ENCODE measurements at places on chromosomes 16 and 17.

DNA sequence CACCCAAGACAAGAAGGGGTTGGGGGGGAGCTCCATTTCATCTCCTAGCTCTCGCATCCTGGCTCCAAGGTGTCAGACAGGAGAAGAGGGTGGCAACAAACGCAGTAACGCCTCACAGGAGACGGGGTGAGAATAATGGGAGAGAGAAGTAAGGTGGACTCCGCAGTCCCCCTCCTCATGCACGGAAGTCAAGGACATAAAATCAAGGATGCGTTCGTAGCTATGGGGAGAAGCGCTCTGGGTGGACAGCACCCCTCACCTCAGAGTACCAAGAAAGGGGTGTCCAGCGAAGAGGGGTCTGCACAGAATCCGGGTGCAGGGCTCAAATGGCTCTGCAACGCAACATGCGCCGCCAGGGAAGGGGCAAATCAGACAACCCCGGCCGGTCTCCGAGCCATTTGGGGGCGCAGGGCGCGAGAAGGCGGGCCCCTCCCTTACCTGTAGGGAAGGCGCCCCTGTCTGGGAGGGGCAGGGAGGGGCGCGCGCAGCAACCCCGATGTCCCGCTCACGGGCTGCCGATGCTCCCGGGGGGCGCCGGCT is 555 bp downstream of the HDAC5 start:
- DNase-seq = no peak

GRCh38 chr17:72445055-72445991 is 324.5 kb downstream of the SOX9 start:
- DNase-seq = no peak

GRCh38 chr17:50918933-50919296 is 52.8 kb upstream of the TOB1 start:
- no peak for DNase-seq

DNA sequence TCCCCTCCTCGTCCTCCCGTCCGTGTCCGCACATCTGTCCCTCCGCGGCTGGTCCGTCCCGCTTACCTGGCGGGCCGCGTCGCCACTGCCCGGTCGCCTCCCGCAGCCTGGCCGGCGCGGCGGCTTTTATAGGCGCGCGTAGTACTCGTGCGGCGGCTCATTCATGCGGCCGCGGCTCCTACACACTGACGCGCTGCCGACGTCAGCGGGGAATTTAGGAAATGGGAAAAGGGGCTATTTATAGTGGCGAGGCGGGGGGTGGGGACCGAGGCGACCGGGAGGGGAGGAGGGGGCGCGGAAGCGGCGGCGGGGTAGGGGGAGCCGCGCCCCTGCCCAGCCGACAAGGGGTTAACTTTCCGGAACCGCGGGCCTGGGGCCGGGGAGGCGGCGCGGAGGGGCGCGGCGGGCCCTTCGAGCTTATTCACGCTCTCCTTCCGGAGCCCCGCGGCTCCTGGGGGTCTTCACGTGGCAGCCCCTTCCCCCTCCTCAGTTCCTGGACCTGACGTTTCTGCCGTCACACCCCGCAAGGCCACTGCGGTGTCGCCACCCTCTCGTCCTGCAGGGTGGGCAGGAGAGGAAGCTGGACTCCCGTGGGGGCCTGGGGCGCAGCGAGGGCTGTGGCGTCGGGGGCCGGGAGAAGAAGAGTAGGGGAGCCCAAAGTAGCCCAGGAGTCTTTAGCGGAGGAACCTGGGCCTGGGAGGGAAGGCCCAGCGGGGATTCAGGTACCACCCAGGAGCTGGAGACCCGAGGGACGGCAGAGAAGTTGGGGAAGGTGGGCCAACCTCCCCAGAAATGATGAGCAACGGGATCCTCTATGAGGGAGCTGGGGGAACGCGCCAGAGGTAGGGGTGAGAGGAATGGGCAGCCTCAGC is 3.6 kb upstream of the HIC1 start:
- no peak for DNase-seq

DNA sequence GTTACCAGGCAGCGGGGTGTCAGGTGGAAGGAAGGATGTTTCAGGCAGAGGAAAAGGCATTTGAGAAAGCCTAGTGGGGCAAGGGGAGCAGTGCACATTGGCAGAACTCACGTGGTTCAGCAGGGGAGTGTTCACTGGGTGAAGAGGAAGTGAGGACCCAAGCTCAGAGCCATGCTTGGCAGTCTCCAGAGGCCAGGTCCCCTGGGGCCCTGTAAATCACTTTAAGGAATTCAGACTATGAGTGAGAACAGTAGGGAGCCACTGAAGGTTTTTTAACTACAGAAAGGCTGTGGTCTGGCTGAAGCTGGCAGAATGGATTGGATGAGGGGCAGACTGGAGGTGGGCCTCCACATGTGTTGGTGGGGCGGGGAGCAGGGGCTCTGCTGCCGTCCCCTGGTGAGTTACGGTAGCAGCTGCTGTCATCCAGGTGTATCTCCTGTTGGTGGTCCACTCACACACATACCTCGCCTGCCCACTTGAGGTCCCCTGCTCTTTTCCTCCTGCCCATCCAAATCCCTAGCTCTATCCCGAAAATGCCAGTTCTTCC is 5.1 kb downstream of the CLEC16A start:
- no peak for DNase-seq

- no peak for DNase-seq
Measured at GRCh38 chr17:55172612-55173011, 92.1 kb upstream of the HLF start.

DNA sequence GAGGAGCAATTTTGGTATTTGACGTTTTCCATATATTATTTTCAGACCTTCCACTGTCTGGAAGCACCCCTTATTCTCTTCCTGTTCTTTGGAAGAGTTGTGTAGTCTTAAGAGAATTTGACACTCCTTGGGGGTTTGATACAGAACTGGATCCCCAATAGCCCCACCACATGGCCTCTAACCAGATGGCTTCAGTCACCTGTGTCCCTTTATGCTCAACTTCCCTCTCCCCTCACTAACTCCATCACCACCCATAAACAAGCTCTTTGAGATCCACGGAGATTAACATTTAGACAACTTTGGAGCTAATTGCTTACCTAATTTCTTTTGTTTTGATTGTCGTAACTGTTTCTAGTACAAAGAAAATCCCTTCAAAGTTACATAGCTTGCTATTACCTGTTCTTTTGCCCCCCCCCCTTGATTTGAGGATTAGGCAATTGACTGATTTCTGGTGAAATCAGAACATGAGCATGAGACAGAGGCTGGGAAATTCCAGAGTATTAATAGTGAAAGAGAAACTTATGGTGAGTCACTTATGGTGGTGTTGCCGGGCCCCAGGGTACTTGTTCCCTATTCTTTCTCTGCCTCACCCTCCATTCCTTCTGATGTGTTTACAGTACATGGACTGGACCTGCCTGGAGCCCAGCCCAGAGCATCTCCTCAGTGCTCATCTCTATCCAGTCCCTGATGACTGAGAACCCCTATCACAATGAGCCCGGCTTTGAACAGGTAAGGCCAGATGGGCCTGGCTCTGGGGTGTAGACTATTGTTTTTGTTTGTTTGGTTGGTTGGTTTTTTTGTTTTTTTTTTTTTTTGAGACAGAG is 7.5 kb downstream of the UBE2Z start:
- peak; percentile 22 for DNase-seq

DNA sequence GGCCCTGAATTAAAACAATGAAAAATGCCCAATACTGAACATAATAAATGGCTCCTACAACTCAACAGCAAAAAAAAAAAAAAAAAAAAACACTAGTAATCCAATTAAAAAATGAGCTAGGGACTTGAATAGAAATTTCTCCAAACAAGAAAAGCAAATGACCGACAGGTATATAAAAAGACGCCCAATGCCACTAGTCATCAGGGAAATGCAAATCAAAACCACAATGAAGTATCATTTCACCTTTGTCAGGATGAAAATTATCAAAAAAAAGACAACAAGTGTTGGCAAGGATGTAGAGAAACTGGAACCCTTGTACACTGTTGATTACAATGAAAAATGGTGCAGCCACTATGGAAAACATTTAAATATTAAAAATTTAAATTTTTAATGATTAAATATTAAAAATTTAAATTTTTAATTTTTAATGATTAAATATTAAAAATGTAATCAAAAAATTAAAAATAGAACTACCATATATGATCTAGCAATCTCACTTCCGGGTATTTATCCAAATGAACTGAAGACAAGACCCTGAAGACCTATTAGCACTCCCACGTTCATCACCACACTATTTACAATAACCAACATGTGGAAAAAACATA is 28.1 kb downstream of the BBS2 start:
- DNase-seq = no peak

DNA sequence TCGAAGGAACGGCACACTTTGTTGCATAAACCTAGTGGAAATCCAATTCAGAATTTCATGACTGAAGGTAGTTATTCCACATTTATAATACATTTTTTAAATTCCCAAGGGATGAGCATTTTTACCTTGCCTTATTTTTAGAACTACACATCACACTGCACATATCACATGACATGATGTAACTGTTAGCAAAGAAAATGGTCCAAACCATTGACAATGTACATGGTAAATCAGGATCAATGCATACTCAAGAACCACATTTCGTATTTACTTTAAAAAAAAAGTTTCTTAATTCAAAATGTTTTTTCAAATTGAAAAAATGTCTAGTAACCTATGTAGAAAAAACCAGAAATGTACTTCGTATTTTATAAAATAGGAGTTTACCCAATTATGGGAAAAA is 2.5 kb downstream of the KANSL1 start:
- no peak for DNase-seq

- no peak for DNase-seq
Measured at GRCh38 chr16:87358696-87359095, 24.9 kb downstream of the FBXO31 start.

DNA sequence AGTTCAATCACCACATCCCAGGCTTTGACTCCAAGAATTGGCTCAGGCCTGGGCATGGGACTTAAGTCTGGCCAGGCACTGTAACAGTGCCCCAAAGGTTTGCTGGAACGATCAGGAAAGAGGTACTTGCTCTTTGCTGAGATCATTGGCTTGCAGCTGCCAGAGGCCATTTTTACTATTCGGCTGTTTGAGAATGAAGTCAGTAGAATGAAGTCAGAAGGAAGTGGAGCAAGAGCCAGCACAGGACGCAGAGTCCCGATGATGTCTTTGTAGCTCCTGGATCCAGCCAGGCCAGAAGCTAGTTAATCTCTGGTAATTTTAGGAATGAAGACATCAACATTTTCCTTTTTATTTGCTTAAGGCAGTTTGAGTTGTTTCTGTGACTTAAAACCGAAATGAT is 195.5 kb downstream of the RAB11FIP4 start:
- DNase-seq = no peak

DNA sequence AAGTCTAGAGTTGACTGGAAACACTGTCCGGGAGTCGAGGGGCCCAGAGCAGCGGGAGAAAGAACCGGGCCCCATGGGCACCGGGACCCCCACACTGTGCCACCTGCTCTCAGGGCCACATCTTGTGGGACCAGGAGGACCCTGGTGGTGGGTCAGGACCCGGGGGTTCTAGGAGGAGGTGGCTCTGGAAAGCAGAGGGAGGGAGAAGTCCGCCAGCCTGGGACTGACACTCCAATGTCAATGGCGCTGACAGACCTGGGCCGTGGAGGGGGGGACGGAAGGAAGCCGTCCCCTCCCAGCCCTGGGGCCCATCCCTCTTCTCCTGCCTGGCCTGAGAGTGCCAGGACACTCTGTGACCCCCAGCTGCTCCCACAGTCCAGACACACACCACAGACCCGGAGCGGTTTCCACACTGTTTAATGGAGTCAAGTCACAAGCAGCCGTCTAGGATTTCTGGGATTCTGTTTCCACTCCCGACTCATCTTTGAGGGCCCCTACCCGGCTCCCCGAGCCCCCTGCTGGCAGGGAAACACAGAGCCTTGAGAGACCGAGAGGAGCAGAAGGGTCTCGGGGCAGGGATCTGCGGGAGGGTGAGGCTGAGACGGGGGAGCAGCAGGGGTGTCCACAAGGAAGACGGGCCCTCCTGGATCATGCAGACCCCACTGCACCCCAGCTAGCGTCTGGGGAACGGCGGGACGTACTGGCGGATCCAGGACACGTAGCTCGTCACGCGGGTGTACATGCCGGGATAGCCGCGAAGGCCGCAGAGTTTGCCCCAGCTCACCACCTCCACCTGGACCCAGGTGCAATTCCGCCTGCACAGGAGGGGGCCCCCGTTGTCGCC is 23.5 kb upstream of the UBE2I start:
- no peak for DNase-seq

GRCh38 chr16:80623376-80623775 is 82.6 kb downstream of the DYNLRB2 start:
- DNase-seq = no peak

GRCh38 chr16:88773812-88774291 is 11.2 kb downstream of the PIEZO1 start:
- peak; percentile 54 for DNase-seq

GRCh38 chr17:8175795-8176196 is 384 bp downstream of the TMEM107 start:
- DNase-seq = no peak

DNA sequence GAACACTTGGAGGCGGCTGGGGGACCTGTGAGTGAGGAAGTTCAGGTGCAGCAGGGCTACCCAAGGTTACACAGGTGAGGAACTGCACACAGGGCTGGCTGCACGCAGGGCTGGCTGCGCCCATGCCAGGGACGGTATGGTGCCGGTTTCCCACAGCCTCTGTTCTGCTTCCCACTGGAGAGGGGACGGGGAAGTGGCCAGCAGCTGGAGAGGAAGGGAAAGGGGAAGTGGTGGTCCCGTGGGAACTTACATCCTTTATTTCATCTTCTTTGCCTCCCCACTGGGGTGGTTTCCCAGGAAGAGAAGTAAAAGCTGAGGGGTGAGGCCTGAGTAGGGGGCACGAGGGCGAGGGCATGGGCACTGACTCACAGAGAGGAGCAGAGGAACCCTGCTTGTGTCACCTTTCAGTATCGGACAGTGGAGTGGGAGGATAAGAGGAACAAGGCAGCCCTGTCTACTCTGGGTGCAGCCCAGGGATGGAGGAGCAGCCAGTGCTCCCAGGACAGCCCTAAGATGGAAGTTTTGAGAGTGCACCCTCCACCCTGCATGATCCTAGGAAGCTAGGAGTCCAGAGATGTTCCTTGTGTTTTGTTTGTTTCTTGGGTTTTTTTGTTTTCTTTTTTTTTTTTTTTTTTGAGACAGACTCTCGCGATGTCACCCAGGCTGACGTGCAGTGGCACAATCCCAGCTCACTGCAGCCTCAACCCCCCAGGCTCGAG is 25.5 kb upstream of the CDH1 start:
- DNase-seq = no peak

DNA sequence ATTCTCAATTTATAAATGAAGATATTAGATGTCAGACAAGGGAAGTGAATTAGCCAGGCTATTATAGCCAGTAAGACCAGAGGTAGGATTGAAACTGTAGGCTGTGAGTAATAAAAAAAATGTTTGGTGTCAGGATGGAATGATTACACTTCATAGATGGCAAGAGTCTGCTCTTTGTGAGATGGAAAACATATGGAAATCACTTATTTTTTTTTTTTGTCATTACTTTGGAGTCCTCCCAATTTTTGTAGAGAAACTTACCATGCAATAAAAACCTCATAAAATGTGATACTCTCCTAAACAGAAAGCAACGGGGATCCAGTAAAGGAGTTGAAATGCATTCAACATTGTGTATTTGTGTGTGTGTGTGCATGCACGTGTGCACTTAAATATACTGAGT is 532.7 kb upstream of the CDH8 start:
- DNase-seq = no peak

DNA sequence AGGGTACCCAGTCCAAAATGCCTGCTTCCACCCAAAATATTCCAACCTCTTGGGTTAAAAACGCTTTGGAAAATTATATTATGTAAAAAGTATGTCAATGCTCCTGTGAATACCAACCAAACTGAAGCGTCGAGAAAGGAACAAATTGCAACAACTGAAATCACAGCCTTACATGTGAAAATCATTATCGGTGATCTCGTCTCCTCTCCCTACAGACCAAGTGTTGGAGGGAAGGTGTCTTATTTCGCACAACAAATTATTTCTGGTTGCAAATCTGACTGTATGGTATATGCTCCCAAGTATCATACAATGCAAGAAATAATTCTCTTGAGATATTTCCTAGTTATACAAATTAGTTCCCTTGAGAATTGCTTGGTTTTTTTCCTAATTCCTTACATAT is 89.3 kb upstream of the CDYL2 start:
- DNase-seq = no peak
